ENCODE measurements at places on chromosomes 7 and 10.

DNA sequence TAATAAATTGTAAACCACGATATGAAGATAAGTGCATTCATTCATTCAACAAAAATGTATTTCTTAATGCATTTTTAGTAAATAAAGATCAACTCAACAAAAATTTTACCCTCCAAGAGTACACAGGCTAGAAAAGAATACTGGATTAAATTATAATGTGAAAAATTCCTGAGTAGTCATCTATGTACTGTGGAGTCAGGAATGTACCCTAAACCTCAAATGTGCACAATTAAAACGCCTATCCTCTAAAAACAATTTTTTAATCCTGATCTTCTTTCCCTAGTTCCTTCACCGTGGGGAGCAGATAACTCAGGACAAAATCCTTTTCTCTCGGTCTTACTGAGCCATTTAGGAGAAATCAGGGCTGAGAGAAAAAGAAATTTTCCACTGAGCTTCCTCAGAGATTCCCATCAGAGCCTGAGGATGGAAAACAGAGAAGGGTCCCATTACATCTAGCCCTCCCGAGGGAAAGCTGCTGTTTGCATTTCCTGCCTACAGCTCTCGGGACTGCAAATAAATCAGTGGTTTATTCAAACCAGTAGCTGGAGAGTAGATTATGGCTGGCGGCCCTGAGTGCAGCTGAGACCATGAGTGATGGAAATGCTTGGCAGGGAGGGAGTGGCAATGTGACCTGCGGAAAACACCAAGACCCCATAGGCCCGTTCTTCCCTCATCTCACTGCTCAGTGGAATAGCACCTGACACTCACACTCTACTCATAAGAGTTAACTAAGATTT lies 7.4 kb downstream of the TAS2R40 start:
- DNase-seq: no peak

DNA sequence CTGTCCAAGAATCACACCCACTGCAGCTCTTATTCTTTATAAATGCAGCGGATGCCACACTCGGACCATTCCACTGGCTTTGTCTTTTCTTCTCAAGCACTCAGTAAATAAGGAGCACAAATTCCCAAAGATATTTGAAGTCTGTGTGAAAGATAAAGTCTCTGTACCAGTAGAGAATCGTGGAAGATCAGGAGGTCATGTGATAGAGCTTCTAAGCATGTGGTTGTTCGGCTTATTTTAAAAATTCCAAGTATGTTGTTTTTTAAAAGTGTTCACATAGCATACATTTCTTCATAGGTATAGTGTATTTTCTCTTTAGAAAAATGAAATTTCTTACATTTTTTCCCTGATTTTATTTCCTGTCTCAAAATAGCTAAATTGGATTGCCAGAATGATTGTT lies 75.8 kb downstream of the NOC3L start:
- DNase-seq: no peak

- no peak for DNase-seq
Observed at GRCh38 chr7:94350734-94351133, 44.0 kb upstream of the COL1A2 start.

DNA sequence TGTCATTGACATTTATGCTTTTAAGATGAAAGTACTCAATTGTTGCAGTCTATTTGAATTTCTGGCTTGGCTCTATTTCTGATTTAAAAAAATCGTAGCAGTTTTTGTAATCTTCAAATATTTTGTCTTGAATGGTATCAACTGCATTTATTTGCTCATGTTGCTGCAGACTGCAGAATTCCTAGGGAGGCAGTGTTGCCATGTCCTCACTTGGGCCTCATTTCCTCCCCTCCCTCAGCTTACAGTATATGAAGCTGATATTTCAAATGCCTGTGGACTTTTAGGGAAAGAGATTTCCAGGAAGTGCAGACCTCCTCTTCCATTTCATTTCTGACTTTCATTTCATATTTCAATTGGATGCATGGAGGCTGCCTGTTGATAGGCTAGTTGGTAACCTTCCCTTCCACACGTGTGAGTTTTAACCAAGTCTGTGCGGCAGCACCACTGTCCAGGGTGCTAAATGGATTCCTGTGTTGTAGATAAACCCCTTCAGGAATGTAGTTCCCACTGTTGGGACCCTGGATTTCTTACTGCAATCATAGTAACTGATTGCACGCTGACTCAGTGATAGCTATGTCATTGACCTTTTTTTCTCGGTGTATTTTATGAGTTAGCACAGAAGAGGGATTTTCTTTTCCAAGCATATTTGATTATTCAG lies 17.5 kb downstream of the VPS50 start:
- DNase-seq: no peak

- no peak for DNase-seq
Observed at GRCh38 chr7:140726281-140726680, 29.8 kb downstream of the NDUFB2 start.

GRCh38 chr10:79129361-79129997 lies 60.7 kb downstream of the ZMIZ1 start:
- no peak for DNase-seq

DNA sequence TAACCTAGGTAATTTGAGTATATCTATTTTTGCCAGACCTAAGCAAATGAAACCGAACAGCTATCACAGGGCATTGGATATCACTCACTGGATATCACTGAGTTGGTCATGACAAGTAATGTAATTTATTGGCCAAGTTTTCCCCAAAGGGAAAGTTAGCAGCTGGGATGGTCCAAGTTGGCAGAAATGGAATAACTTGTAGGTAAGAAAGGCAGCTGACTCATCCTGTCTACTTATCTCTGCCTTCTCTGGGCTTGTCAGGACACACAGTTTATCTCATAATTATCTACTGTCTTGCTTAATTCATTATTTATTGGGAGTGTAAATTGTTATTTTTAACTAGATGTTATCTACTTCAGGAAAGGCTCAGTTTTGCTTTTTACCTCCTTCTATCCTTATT lies 502.0 kb upstream of the DPP6 start:
- DNase-seq: no peak

DNA sequence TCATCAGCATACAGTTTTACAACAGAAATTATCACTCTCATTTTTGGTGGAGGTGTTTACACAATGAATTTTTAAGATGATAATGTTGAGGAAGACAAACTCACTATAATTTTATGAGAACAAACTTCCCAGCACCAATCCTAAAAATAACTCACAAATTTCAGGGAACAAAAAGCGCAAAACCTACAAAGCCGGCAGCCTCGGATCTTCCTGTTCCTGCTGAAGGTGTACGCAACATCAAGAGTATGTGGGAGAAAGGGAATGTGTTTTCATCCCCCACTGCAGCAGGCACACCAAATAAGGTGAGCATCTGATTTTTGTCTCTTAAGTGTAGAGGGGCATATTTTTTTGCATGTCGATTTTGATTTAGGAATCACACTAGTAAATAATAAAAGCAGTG lies 26.5 kb upstream of the AGBL3 start:
- DNase-seq: no peak

- no peak for DNase-seq
Observed at GRCh38 chr7:140225562-140226249, 48.9 kb upstream of the KDM7A start.

DNA sequence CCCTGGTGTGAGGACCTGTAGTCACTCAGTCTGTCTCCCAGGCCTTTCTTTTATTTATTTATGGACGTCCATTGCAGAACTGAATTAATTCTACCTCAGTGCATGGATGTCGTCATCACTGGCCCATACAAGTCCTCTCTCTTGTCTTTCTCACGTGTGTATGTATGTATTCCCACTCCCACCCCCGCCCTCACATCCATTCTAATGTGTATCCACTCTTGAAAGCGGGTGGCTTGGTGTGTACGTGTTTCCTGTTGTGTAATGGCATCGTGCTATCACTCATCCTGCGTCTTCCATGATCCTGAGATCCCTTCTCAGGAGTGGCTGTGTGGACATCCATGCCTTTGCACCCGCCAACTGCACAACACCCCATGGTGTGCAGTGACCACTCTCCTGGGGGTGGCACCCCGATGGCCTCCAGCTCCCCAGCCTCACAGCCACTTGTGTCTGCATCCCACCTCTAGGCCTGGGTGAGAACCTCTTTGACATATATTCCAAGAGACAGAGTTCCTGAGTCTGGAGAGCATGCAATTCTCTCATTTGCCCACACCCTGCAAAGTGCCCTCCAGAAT lies 3.0 kb upstream of the AOC1 start:
- DNase-seq: no peak

GRCh38 chr7:54541669-54542625 lies at the start of gene VSTM2A:
Gene VSTM2A (plus strand): TSS chr7:54542375. CDS start chr7:54542731, 356 bp downstream.
- no peak for DNase-seq

- peak; percentile 32 for DNase-seq
Observed at GRCh38 chr7:36661135-36661840, 63.0 kb downstream of the AOAH start.

GRCh38 chr10:48640326-48640725 lies 35.5 kb upstream of the ARHGAP22 start:
- DNase-seq: no peak

- no peak for DNase-seq
Observed at GRCh38 chr7:151242159-151243044, 6.1 kb downstream of the SMARCD3 start.

DNA sequence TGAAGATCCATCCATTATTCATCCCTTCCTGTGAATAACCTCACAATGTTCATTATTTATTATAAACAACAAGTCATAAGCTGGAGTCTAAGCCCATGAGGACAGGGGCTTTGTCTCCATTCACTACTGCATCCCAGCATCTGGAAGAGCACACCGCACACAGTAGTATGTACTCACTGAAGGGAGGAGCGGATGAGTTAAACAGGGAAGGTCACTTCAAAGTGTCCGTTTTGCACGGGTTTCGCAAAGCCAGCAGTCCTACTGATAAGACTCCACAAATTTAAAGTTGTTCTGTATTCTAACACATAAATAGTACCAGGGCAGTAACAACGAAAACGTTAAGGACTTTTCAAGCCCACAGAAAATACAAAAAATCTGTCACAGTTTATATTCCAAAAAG lies 167.9 kb downstream of the PARD3 start:
- DNase-seq: no peak

DNA sequence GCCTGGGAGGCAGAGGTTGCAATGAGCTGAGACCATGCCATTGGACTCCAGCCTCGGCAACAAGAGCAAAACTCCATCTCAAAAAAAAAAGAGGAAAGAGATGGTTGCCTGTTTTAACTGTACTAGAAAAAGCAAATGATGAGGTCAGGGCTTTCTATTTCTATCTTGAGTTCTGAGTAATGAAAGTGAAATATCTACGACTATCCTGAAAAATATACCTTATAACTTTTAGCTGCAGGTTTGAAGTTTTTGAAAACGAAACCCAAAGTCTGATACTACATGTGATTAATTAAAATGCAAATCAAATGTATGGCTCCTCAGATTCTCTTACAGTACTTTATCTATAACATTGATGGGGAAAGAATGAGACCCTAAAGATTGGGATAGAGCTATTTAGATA lies 636.2 kb upstream of the LRRN3 start:
- no peak for DNase-seq

- DNase-seq: no peak
Observed at GRCh38 chr7:80804589-80804988, 114.3 kb downstream of the SEMA3C start.

DNA sequence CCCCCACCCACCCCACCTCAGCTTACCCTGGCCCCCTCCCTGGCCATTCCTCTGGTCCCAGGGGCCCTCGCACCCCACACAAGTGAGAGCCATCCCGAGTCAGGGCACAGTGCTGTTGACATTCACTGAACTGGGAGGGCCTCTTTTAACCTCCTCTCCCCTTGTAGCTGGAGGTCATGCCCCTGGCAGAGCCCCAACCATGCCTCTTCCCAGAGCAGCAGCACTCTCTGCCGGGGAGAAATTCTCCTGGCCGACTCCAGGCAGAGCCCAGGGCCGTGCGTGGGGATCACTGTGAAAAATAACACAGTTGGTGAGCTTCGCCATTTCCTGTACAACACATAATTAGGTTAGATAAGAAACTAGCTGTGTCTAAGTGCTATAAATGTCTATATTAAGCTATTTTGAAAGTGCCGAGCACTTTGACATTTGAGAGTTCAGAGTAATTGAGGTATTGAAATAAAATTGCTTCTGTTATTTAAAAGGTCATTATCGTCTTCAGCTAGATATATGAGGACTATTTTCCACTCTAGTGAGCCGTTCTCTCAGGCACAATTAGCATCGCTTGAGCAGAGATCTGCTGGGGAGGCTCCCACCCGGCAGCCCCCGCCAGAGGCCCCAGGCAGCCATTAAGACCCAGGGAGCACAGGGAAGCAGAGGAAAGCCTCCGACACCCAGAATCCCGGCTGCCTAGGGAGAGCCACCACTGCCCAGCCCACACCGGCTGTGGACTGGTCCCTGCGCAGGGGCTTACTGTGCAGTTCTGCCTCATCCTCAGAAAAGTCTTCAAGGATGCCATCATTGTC lies 62.4 kb upstream of the LRRC18 start:
- DNase-seq: no peak

DNA sequence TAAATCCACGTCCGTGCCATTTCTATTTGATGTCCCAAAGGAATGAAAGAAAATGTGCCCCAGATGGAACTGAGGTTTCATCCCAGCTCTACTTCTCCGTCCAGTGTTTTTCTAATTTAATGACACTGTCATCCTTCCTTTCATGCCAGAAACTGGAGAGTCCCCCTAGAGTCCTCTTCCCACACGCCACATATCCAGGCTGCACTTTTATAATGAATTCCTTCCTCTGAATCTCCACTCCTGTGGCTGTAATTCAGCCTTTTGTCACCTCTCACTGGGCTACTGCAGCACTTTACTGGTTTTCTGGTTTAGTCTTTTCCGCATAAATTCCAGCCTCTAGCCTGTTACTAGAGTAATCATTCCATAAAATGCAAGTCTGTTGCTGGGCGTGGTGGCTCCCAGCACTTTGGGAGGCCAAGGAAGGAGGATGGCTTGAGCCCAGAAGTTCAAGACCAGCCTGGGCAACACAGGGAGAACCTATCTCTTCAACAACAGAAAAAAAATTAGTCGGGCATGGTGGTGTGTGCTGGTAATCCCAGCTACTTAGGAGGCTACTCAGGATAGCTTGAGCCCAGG lies 142.6 kb upstream of the RHEB start:
- no peak for DNase-seq

DNA sequence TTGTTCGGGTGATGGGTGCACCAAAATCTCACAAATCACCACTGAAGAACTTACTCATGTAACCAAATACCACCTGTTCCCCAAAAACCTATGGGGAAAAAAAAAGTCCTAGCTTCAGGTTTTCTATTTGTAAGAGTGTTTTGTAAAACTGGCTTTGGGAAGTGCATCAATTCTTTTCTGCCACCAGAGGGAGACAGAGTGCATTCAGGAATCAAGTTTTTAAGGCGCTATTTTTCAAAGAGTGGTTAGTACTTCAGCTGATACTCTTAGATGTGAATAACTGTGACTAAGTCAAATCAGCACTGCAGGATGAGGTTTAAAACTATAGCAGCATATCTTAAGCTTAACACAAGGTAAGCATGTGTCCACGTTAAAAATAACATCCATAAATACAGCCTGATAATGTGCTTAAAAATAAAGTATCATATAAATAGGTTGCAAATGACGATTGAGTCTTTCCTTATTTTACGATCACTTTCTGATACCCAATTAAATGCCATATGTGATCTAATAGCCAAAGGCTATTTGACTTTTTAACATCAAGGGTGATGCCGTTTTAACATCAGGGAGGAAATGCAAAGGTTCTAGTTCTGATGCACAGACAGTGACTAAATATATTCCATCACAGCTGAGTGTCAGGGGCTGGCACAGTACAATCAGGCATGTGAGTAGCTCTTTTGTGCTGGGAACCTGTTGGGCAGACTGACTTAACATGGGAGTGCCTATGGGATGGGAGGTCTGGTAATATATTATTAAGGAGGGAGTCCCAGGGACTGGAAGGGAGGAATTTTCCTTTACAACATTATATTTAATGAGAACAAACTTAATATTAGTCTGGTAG lies 10.6 kb upstream of the LYZL2 start:
- peak; percentile 33 for DNase-seq

All from activated CD8-positive, alpha-beta T cell treated with anti-CD3 and anti-CD28 coated beads for 36 hours (primary cell).